ENCODE measurements at places on chromosomes 6 and 20.
A peak's percentile ranks its signal among the peaks of the same experiment; 100 is the strongest.

GRCh38 chr6:122887941-122888340, 98.9 kb downstream of the SMPDL3A start:
- no peaks in the 10 kb centered on the region for H3K4me1 ChIP-seq
- no peaks in the 10 kb centered on the region for H3K36me3 ChIP-seq
- H3K27ac ChIP-seq: no peak overlapping the region
- no peak overlapping the region for H3K4me3 ChIP-seq
- DNase-seq: no peak
- no peaks in the 10 kb centered on the region for H3K27me3 ChIP-seq

DNA sequence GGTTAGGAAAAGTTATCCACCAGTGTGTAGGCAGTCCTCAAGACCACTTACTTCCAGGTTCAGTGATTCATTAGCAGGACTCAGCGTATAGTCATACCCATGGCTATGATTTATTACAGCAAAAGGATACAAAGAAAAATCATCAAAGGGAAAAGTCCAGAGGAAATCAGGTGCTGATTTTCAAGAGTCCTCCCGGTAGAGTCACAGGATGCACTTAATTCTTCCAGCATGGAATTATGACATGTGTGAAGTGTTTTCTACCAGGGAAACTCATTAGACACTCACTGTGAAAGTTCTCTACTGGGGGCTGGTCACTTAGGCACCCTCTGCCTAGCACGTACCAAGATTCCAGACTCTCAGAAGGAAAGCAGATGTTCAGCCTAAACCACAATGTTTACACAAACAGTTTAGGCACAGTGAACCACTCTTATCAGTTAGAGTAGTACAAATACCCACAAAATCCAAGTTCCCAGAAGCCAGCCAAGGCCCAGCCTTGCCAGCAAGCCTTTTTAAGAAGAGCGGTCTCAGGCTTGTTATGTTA, 10.2 kb downstream of the WFDC3 start:
- DNase-seq: no peak
- no peaks in the 10 kb centered on the region for H3K36me3 ChIP-seq
- no peaks in the 10 kb centered on the region for H3K27me3 ChIP-seq
- no peaks in the 10 kb centered on the region for H3K4me1 ChIP-seq

- no peaks in the 10 kb centered on the region for H3K36me3 ChIP-seq
- H3K27me3 ChIP-seq: no peaks in the 10 kb centered on the region
Observed at GRCh38 chr20:44961870-44962267, 1.7 kb upstream of the TOMM34 start.

DNA sequence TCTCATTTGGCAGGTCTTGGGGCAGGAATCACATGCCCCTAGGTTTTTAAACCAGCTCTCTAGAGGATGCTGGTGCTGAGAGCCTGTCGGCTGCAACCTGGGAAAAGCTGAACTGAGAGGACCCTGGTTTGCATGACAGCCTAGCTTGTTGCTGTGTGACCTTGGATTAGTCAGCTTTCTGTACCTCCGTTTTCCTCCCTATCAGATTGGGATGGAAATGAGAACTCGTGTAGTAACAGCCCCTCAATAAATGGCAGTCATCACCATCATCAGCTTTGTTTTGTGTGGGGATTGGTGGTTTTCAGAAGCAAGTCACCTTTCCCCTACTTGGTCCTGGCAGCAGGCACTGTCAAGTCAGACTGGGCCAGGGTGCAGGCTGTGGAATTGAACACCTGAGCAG, 75.2 kb upstream of the MYL9 start:
- no peak for DNase-seq
- H3K27me3 ChIP-seq: no peaks in the 10 kb centered on the region
- no peak overlapping the region for H3K4me3 ChIP-seq
- no peaks in the 10 kb centered on the region for H3K36me3 ChIP-seq
- H3K27ac ChIP-seq: peak overlapping the region; percentile 96

DNA sequence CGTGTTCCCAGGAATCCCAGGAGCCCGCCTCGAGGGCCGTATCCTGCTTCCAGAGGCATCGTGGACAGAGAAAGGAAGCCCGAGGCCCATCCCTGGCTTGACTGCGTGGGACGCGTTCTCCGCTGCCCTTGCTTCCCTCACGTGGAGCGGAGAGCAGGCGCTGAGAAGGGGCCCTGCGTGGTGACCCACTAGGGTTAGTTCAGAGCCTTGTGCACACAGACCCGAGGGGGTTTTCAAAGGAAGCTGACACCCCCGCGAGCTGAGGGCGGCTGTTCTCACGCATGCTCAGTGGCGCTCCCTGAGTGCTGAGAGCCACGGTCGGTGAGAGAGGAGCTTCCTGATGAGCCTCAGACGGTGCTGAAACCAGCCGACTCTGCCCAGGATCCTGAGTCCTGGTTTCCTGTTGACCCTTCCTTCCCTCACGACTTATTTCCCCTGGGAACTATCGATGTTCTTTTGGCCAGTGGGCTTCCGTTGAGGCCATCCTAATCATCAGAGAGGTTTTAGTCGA, 28.9 kb upstream of the CCR6 start:
- H3K4me1 ChIP-seq: peaks cover 2% of the 10 kb centered on the region
- no peak for DNase-seq
- H3K27me3 ChIP-seq: no peaks in the 10 kb centered on the region
- no peak overlapping the region for H3K4me3 ChIP-seq
- peak overlapping the region; percentile 78 for H3K27ac ChIP-seq
